NCI-H1048 (cell line): ENCODE measurements at places on chromosomes 3 and 15.

GRCh38 chr15:43347114-43347513 is 16.7 kb upstream of the LCMT2 start:
- no peak for DNase-seq

DNA sequence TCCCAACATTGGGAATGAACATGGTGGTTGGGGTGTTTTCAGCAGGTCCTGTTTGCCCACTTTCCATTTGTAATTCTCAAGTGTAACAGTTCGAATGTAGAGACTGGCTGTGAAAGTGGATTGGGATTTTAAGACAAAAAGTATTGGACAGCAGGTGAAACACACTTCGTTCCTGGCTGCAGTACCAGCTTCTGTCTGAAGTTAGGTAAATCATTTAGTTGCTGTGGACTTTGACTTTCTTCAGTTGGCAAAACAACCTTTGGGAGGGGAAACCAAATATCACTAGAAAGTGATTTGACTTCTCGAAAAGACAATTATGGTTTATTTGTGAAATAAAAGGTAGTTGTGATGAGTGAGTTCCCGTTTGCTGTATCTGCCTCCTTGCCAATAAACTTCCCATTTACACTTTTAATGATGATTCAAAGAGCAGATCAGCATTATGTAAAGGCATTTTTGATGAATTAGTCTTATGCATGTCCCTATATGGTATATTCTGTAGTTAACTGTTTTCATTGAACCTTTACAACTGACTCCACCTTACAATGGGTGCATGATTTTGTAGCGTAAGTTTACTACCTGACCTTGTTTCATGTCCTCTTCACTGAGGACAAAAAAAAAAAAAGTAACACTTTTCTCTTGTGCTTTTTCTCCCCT is 34.0 kb downstream of the FNDC3B start:
- no peak for DNase-seq

DNA sequence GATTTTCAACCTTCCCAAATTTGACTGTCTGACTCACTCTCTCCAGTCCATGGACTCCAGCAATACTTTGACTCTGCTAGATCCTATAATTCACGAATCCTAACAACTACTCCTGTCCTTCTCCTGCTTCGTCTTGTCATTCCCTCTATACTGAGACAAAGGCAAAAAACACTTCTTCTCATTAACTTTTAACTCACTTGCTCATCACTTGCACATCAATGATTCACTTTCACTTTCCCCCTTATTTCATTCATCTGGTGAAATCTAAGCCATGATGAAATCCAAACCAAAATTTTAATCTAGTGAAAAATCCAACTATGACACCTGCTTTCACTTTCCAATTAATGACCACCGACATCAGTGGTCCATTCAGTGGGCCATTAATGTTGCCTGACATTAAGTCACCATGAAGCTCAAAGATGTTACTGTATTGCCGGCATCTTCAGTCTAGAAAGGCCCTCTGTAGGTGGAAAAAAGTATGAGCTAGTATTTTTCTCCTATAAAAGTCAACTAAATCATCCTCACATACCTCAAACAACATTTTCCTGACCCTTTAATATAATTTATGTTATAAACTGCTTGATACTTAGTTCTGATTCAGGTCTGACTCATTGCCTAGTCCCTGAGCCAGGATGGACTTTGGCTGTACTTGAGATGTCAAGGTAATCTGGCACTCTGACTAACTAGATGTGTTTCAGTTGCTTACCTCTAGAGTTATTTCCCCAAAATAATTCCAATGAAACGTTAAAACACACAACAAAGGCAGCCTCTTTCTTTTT is 158.6 kb downstream of the CNTN6 start:
- no peak for DNase-seq

- DNase-seq: no peak
Observed at GRCh38 chr3:124627501-124627908, 102.7 kb upstream of the UMPS start.
